Astrocyte of the hippocampus (primary cell): ENCODE measurements at places on chromosomes 7 and 10.
A peak's percentile ranks its signal among the peaks of the same experiment; 100 is the strongest.

- peak; percentile 43 for DNase-seq
Measured at GRCh38 chr7:85630904-85631600, 444.2 kb upstream of the SEMA3D start.

DNA sequence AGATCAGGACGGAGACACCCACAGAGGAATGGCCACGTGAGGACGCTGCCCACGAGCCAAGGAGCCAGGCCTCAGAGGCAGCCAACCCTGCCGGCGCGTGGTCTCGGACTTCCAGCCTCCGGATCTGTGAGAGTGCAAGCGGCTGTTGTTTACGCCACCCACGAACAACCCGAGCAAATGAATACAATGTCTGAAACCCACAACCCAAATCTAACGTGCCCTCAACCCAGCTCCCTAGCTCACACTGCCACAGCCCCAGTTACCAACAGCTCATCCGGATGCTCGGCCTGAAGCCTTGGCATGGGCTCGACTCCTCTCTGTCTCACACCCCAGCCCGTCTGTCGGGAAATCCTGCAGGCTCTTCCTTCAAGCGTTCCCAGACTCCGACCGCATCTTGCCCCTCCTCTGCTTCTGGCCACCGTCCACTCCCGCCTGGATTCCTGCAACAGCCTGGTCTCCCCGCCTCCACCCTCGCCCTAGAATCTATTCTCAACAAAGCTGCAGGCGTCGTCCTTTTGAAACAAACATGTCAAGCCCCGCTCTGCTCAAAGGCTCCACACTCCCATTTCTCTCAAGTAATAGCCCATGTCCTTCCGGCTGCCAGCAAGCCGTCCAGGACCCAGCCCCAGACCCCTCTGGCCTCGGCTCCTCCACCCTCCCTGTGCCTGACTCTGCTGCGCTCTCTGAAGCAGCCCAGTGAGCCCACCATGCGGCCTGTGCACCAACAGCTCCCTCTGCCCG is 35.3 kb downstream of the STK32C start:
- peak; percentile 69 for DNase-seq

GRCh38 chr7:87318741-87319140 is 26.7 kb upstream of the CROT start:
- no peak for DNase-seq

DNA sequence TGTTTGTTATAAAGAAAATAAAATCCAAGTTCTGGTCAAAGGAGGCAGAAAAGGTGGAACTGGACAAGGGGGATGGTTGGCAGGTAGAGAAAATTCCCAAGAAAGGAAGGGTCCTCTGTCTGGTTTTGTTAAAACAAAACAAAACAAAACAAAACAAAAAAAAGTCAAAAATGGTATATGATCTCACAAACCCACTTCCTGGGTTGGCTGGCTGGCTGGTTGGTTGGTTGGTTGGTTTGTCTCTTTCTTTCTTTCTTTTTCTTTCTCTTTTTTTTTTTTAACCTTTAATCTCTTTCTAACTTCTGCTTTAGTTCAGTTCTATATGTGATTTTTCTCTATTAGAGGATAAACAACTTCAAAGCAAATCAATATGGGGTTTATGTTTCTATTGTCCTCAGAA is 41.1 kb upstream of the CPN1 start:
- DNase-seq, result no peak

DNA sequence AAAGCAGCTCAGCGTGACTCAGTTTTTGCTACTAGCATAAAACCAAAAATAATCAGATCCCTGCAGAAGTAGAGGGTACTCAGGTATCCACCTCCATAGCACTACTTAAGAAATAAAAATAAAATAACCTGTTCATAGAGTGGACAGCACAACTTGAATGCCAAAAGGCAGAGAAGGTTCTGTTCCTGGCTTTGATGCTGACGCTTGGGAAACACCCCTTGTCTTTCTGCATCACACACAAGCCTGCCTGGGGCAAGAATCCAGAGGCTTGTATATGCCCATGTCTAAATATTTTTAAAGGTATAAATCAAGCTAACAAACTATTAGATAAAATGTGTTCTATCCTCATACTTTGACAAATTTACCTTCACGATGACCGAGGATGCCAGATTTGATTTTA is 207.3 kb downstream of the KIAA1217 start:
- DNase-seq, result no peak

DNA sequence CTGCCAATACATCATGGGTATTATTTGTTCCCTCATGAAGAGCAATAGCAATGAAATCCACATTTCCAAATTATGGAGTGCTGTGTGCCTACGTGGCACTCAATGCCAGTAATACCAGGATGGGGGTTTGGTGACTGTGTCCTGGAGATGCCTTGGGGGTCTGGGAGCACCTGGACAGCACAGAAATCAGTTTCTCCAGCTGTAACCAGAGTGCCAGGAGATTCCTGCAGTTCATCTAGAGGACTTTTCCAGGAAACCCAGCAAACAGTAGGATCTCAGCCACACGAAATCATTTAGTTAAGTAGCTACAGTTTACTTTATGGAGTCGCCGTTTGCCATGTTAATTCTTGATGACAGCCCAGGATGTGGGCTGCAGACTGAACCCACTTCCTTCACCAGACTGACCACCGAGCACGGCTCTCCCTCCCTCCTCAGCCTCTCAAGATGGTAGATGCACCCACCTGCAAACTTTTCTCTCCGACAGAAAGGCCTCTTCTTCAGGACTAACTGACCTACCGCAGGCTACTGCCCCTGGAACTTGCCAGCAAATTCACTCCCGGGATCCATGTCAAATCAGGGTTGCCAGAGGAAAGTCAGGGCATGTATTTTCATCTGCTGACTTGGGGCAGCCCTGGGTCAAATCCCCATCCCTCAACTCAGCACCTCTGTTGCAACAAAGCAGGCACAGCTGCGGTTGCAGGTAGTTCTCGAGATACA is 30.3 kb downstream of the MKI67 start:
- no peak for DNase-seq

DNA sequence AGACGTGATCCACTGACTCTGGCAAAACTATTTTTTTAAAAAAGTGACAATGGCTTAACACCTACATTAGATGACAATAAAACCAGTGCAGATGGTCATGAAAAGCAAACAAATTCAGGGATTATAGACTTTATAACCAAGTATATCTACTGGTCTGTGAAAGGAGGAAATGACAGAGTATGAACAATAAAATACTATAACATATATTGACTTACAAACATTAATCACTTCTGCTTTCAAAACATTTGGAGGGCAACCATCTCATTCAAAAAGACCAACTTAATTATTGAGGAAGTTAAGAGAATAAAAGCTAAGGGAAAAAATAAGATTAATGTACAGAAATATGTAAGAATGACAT is 34.8 kb downstream of the JMJD1C start:
- DNase-seq, result no peak

GRCh38 chr10:118832241-118832651 is 77.5 kb upstream of the CACUL1 start:
- no peak for DNase-seq

GRCh38 chr7:143126146-143126545 is 5.7 kb upstream of the PIP start:
- DNase-seq, result no peak

DNA sequence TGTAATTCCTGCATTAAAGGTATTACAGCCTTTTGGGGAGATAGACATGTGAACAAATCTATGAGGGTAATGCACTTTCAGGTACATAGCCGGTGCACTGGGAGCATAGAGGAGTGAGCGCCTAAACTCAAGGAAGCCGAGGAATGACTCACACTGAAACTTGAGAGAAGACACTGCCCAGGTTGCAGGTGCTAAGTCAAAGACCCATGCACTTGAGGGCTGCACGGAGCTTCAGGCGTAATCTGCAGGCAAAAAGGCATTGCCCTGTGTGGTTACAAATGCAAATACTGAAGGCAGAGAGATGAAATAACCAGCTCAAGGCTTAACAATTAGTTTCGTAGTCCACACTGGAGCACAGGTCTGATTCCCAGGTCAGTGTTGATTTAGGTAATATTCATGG is 51.0 kb upstream of the OSBPL3 start:
- DNase-seq, result no peak

DNA sequence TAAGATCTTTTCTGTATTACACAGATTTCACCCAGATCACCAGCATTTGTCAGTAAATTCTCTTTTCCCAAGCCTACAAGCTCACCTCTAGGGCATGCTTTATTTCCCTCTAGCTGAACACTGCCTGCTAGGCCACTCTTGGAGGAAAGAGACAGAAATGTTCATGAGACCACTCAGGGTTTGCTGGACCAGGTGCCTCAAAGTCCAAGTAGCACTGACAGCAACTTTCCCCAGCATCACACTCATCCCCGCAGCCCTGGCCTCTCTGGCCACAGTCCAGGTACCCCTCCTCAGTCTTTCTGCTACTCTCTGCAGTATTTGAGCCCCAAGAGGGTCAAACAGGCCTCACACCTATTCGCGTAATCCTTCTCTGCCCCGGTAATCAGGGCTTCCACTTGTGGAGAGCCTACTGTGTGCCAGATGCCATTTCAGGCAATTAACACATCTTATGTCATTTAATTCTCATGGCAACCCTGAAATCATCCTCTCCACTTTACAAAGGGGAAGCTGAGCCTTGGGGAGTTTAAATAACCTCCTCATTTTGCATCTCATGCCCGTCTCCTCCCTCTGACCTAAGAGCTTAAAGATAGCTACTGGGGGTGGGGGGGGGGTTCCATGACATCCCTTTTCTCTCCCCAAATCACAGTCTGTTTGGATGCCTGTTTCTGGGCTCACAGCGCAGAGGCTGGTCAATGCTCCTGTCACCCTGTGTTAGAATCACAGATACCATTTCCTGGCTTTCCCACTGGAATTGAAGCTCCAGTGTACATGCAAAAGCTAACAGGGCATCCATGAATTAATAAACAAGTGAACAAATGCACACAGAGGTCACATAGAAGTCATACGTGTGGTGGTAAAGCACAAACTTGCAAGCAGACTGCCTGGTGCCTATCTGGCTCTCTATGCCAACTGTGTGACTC is 88.5 kb downstream of the PRLHR start:
- DNase-seq, result no peak

DNA sequence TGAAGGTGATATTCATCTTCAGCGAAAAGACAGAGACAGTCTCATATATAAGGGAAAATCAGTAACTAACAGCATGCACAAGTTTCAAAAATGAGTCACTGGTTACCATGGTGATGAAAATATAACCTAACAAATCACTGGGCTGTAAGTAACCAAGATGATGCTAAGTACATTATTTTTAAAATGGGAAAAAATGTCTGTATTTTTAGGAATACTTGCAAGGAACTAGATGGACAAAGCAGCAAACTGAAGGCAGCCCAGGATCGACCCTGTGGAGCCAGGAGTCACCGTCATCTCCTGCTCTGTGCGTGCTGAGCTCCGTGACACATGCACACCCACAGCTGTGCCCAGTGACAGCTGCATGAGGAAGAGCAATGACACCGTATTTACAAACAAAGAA is 137.3 kb downstream of the ELMO1 start:
- DNase-seq, result peak; percentile 65

DNA sequence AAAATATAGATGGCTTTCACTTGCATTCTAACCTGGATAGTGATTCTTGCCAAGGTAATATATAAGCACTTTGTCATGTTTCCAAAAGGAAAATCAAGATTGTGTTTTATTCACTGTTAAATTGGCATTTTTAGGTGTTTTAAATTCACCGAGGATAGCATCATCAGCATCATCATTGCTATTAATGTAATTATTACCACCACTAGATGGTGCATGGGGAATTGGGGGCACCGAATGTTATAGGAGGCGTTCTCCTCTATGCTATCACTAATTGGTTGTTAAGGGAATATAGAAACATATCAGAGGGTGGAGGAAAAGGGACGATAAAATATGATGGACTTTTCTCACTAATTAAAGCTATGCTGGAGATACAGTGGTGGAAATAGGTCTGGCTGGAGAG is 95.5 kb downstream of the CELF2 start:
- DNase-seq, result no peak
